T1000 (cell line): ENCODE measurements at places on chromosomes 7 and 10.

DNA sequence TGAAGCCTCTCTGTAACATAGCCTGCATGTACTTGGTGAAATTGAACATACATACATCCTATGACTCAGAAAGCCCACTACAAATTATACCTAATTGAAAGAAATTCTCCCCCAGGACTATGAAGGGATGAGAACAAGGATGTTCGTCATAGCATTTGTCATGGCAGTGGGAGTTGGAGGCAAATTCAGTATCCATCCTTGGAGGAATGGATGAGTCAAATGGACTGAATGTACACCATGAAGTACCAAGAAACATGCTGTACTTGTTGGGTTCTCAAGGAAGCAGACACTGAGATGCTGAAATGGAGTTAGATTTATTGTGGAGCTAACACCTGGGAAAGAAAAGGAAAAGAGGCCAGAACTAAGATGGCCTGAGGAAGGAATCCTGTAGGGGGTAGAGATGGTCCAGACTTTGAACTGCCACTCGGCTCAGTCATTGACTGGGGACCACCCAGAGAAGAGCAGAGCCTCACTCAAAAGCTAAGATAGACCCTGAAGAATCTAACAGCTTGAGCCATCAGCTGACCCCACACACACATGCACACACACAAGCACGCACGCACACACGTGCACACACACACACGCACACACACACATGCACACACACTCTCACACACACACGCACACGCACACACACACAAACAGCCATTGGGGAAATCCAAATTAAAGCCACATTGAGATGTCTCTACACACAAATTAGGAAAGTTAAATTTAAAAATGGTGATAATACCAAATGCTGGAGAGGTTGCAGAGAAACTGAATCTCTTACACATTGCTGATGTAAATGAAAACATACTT is 22.3 kb downstream of the AOC1 start:
- no peak for DNase-seq

DNA sequence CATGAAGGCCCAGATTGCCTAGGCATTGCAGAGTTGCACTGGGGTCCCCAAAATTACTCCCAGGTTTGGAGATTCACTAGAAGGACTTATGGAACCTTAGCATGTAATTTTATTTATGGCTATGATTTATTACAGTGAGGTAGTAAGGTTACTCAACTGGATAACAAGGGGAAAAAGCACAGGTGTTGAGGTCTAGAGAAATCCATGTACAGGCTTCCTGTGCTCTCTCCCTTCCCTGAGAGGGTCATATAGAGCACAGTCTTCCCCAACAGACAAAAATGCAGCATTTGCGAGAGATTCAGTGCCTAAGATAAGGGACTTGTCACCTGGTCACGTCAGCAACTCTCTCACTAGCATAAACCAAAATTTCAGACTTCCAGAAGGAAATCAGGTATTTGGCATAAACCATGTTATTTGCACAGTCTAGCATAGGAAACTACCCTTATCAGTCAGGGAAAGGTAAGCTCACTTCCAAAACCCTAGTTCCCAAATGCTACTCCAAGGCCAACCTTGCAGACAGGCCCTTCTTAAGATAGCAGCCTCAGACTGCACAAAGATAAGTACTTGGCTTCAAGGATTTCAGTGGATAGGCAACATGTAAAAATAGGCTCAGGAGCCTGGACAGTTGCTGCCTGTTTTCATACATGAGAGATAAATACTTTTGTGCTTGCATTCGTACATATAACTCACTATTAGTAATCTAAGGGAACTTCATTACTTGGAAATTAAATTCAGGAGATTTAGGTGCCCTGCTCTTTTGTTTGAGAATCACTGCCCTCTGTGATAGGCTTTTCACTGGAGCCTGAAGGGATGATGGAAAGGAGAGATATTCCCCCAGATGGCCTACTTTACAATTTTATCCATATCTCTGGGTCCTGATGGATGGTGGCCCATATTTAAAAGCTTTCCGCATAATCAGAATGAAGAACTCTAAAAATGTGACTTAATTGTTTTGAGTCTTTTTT is 378.4 kb upstream of the LRGUK start:
- no peak for DNase-seq

- no peak for DNase-seq
Measured at GRCh38 chr7:115133248-115133647, 211.4 kb downstream of the MDFIC start.

GRCh38 chr7:48420206-48420605 is 248.9 kb downstream of the ABCA13 start:
- no peak for DNase-seq

GRCh38 chr7:149625340-149625946 is 127.8 kb upstream of the ZNF746 start:
- no peak for DNase-seq

- no peak for DNase-seq
Measured at GRCh38 chr10:29420744-29421143, 131.9 kb downstream of the LYZL1 start.

DNA sequence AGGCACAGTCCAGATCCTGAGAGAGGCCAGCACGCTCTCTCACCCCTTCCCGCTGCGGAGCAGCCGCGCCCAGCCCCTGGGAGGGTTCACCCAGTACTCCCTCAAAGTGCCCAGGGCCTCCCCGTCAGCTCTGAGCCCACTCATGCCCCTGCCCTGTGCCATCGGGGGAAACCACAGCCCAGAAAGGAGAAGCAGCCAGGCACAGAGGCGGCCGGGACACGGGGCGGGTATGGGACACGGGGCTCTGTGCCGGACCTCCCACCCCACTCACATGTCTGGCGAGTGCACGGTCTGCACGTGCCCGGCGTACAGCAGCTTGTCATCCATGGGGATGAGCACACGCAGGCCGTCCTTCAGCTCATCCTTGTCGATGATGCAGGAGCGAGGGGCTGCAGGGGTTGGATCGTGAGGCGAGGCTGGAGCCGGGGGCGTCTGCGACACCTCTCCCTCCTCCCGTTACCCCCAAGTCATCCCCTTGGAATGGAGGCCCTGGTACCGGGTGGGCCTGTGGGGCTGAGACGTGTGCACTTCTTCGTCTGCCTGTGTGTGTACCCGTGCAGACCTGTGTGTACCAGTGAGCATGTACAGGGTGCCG is 38.2 kb downstream of the SLC29A4 start:
- no peak for DNase-seq

GRCh38 chr10:121263431-121263783 is 334.8 kb downstream of the FGFR2 start:
- no peak for DNase-seq

DNA sequence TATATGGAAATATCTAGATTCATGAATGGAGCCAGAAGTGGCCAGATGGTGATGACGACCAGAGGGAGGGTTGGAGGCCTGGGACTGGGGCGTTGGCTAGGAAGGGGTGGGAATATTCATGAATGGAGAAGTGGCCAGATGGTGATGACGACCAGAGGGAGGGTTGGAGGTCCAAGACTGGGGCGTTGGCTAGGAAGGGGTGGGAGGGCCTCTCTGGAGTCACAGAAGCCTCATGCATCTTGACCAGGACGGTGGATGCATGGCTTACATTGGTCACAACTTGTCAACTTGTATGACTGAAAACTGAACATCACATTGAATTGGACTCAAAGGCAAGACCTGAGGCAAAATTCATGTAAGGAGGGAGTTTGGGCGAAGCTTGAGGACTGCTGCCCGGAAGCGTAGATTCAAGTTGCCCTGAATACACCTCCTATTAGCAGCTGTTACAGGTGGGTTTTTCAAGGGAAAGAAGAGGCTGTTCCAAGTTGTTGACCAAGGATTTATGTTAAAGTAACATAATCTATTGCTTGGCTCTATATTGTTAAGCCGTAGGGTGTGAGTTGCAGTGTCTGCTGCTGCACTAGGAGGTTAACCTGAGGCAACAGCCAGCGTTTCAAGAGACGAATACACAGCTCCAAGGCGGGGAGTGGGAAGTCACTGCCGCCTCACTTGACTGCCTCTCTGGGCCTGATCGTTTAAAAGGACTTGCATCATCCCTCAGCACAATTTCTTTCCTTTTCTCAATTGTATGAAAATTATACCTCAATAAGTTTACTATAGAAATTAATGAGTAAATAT is 55.1 kb upstream of the FAM20C start:
- no peak for DNase-seq

DNA sequence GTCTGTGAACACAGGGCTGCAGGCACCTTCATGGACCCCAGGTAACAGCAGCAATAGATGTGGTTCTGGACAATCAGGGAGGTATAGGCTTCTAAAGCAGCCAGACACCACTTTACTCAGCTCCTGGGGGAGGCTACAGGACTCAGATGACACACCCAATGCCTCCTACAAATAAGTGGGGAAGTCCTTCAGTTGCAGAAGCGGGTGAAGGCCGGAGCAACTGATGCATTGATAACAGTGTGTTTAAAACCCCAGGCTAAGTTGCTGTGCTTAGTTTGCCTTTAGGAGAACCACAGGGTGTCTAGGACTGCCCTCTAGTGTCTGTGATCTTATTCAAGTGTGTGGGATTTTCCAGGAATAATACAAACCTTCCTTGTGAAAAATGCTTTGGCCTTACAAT is 5.9 kb upstream of the ITGA8 start:
- DNase-seq = no peak

DNA sequence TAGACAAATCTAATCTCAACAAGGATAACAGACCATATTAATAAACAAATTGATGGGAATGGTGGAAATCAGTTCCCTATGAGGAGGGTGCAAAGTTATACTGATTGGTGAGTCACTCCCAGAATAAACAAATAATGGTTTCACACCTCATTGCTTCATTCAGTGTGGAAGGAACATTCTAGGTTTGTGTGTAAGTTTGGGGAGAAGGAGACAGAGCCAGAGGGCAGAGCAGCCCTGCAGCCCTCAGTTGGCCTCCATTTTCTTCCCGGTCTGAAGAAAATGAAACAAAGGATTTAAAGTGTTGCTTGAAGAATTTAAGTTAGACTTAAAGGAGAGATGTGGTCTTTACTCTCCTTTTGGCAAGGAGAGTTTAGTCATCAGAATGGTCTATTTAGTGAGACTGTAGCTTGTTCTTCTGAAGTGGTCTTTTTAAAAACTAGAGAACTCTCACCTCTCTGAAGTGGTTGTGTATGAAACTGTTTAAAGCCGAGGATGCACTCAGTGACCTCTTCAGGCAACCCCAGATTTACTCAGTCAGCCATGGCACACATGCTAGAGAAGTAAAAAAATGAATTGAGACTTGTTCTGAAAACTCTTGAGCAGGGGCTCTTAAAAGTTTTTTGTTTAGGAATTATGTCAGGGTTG is 27.2 kb downstream of the IKZF1 start:
- no peak for DNase-seq

DNA sequence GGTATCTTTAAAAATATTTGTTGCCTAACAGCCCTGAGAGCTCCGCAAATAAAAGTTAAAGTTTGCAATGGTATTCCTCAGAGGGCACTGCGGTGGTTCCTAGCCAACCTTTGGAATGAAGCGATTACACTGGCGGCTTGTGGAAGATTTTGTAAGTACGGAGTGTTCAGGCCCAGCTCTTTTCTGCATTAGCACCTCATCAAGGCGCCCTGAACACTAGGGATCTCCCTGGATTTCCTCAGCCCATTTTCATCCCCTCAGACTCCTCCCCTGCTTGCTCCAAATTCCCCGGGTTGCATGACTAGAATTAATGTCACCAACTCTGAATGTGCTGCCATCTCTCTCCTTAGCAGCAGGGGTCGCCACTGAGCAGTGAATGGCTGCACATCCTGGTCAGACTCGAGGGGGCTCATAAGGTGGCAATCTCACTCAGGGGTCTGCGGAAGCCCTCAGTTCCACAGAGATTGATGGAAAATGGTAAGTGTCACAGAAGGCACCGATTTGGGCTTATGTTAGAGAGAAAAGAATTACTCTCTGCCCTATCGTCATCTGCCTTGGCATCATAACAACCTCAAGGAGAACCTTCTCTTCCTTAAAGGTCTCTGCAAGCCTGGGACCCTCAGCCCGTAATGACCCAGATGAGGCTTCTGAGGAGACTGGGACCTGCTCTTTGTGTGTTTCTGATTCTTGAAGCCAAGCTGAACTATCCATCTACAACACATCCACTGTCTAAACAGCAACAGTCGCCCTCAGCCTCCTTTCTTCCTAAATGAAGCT is 262.8 kb upstream of the AOAH start:
- peak; percentile 34 for DNase-seq

GRCh38 chr7:29734246-29734731 is 72.0 kb upstream of the WIPF3 start:
- no peak for DNase-seq

GRCh38 chr7:85392789-85393188 is 205.9 kb upstream of the SEMA3D start:
- no peak for DNase-seq
